ENCODE measurements at places on chromosomes 6 and 20.

DNA sequence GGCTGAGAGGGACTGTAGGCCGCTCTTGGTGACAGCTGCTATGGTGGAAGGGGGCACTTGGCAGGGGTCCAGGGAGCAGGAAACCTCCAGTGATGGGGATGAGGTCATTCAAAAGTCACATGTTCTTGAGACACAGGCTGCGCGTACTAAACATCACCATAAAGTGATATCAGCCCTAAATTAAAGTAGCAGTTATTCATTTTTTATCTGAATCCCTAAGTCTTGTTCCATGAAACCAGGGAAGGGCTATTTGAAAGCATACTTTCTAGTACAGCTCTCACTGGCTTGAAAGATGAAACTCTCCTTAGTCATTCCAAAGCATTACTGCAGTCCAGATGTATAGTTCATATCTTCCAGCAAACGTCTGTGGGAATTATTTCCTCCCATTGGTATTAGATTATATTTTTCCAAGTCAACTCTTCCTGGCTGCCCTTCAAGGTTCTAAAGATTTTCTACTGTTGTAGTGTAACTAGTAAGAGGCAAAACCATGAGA lies 373.1 kb downstream of the CD109 start:
- no peak overlapping the region for H3K27ac ChIP-seq
- H3K4me3 ChIP-seq = no peak overlapping the region
- no peaks in the 10 kb centered on the region for H3K36me3 ChIP-seq
- no peak for DNase-seq
- H3K4me1 ChIP-seq = no peaks in the 10 kb centered on the region
- H3K27me3 ChIP-seq = no peaks in the 10 kb centered on the region

DNA sequence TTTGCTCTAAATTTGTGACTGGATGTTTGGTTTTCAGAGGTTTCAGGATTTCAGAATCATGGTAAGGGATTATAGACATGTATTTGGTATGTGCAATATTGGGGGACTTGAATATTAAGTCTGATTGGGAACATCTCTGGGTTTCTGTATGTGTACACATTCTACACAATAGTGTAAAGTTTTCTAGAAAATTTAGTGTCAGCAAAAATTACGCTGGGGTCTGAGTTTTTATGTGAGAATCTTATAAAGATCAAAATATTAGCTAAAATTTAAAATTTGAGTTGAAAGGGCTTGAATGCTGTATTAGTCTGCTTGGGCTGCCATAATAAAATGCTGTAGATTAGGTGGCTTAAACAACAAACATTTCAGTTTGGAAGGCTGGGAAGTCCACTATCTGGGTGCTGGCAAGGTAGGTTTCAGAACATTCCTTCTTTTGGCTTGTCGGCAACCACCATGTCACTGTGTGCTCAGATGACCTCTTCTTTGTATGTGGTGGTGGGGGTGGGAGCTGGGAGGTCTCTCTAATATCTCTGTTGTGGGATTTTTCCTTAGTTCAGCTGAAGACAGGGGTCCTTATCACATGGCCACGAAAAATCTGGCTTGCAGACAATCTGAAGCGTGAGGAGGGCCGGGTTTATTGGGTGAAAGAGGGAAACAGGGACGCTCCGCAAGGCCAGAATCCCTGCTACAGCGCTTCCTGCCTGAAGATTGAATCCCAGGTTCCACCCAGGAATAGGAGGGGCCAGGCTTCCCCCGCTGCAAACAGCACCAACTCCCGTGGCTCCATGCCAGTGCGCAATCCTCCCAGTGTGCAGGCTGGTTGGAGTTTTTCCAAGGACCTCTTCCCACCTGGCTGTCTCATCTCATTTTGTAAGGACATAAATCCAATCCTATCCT lies 299.7 kb downstream of the PLCB1 start:
- H3K27me3 ChIP-seq = no peaks in the 10 kb centered on the region
- H3K27ac ChIP-seq = no peak overlapping the region
- H3K36me3 ChIP-seq = no peaks in the 10 kb centered on the region
- H3K4me1 ChIP-seq = peaks cover 3% of the 10 kb centered on the region
- H3K4me3 ChIP-seq = no peak overlapping the region
- DNase-seq = no peak

DNA sequence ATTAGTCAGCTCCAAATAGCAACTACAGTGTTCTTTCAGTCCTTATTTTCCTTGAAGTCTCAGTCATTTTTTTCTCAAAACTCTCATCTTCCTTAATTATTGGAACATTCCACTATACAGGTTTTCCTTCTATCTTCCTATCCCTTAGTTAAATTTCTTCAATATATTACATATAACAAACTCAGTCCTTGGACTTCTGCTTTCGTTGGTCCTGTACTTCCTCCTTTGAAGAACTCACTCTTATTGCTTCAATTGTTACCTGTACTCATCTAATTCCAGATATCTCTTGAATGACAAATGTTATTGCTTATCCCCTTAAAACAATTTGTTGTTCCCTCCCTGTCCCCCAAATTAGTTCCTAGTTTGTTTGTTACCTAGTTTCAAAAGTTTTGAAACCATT lies 67.7 kb upstream of the NOTCH4 start:
- H3K36me3 ChIP-seq = no peaks in the 10 kb centered on the region
- no peak overlapping the region for H3K4me3 ChIP-seq
- H3K4me1 ChIP-seq = no peaks in the 10 kb centered on the region
- H3K27ac ChIP-seq = no peak overlapping the region
- DNase-seq = no peak

- H3K27ac ChIP-seq = no peak overlapping the region
- peaks cover 64% of the 10 kb centered on the region for H3K27me3 ChIP-seq
- DNase-seq = no peak
- no peak overlapping the region for H3K4me3 ChIP-seq
Measured at GRCh38 chr20:61735503-61735785, 330.2 kb downstream of the TAF4 start.
